Mucosa of gallbladder (tissue), 1 donor: ENCODE measurements at places on chromosomes 2 and 18.

GRCh38 chr2:111537078-111537655 is 346.8 kb downstream of the ANAPC1 start:
- DNase-seq = no peak

DNA sequence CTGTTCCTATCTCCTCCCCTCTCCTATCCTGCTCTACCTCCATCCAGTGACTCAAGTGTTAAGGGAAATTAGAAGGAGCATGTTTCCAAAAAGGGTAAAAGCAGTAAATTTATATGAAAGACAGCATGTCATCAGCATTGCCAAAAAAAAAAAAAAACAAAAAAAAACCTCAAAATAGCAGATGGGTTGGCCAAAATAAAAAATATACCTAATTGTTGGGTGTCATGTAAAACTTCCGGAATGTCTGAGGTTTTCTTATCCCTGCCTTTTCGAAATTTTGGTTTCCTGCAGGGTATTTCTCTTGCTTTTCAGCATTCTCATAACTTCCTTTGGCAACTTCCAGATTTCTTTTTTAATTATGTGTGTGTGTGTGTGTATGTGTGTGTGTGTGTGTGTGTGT is 241.6 kb upstream of the FN1 start:
- no peak for DNase-seq

- DNase-seq = no peak
These were observed 20.2 kb downstream of the ZNF516 start for GRCh38 chr18:76474824-76475223.

DNA sequence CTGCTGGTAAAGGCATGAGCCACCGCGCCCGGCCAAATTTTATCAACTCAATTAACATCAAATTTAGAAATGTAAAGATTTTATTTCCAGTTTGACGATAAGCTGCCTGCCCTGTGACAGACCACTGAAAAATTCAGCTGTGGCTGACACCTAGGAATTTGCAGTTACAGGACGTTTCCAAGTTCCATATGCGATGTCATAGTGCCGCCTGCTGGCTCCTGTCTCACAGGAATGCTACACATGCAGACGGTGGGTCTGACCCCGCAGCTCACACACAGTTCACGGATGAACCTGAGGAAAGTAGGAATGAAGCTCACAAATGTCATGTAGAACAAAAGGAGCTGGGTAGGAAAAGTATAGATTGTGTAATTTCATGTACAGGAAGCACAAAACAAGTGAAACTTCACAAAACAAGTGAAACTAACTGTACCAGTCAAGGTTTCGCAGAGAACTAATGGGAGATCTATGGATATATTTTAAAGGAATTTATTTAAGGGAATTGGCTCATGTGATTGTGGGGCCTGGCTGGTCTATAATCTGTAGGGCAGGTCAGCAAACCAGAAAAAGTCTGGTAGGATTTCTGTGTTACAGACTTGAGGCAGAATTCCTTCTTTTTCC is 13.2 kb upstream of the SEH1L start:
- DNase-seq = peak; percentile 81
